A549 treated with ZK216348 at 1 μM for 4 hours (cell line): ENCODE measurements at places on chromosomes 3 and 15. TPM values are rescaled to one million over a fixed set of nuclear protein-coding genes. Genes with fewer than 3 reads are reported as not detected.

Gene C3orf20
- not detected in 5 replicates for total RNA-seq

Gene OCA2
- 0.11 to 0.34 TPM (median 0.15 TPM) in 5 replicates for total RNA-seq

Gene GOLGA6L4
- total RNA-seq = 0.61 to 1.7 TPM (median 0.82 TPM) in 5 replicates

Gene DLL4
- total RNA-seq = 0.84 to 1.2 TPM (median 1.1 TPM) in 5 replicates

Gene DAPK2
- total RNA-seq = 2.8 to 4.9 TPM (median 4.2 TPM) in 5 replicates

Gene FAM81A
- total RNA-seq = 10.6 to 14.8 TPM (median 12.0 TPM) in 5 replicates

Gene PCSK6
- total RNA-seq = 8.8 to 12.2 TPM (median 10.7 TPM) in 5 replicates

Gene DOCK3
- 0.35 to 0.46 TPM (median 0.39 TPM) in 5 replicates for total RNA-seq

Gene GCNT3
- total RNA-seq = 125 to 192 TPM (median 156 TPM) in 5 replicates

Gene MYRIP
- not detected in 5 replicates for total RNA-seq

Gene GPR149
- not detected in 5 replicates for total RNA-seq

Gene TERC
- not detected in 5 replicates for total RNA-seq
